ENCODE measurements at places on chromosomes 13 and 19.

- no peak overlapping the region for H3K27ac ChIP-seq
- DNase-seq = no peak
- H3K4me1 ChIP-seq = no peaks in the 10 kb centered on the region
Measured at GRCh38 chr13:44498502-44498901, 77.6 kb downstream of the TSC22D1 start.

GRCh38 chr13:49749848-49750247 lies 42.6 kb downstream of the KPNA3 start:
- no peak overlapping the region for H3K4me3 ChIP-seq
- no peaks in the 10 kb centered on the region for H3K27me3 ChIP-seq
- no peak for DNase-seq
- no peaks in the 10 kb centered on the region for H3K36me3 ChIP-seq
- H3K4me1 ChIP-seq = no peaks in the 10 kb centered on the region

GRCh38 chr13:25232937-25233515 lies 54.3 kb downstream of the MTMR6 start:
- H3K27me3 ChIP-seq = no peaks in the 10 kb centered on the region
- no peaks in the 10 kb centered on the region for H3K36me3 ChIP-seq
- H3K4me1 ChIP-seq = no peaks in the 10 kb centered on the region
- no peak for DNase-seq
- H3K27ac ChIP-seq = no peak overlapping the region

DNA sequence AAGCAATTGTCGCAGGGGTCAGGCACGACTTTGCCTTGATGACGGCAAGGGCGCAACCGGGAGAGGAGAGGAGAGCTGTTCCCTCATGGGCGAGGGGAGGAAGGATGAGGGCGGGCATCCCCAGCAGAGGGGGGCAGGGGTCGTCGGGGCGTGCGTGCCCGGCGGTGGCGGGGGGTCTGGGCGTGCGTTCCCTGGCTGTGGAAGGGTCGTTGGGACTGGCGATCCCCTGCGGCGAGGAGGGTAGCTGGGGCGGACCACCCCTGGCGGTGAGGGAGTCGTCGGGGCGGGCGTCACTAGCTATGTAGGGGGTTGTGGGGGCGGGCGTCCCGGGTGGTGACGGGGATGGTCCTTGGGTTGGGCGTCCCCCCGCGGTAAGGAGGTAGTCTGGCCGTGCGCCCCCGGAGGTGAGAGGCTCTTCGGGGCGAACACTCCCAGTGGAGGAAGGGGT lies 1.7 kb downstream of the COMP start:
- no peaks in the 10 kb centered on the region for H3K36me3 ChIP-seq
- H3K4me1 ChIP-seq = peaks cover 51% of the 10 kb centered on the region
- H3K27ac ChIP-seq = no peak overlapping the region
- peaks cover 15% of the 10 kb centered on the region for H3K27me3 ChIP-seq
- no peak for DNase-seq
- H3K4me3 ChIP-seq = peak overlapping the region; percentile 25

DNA sequence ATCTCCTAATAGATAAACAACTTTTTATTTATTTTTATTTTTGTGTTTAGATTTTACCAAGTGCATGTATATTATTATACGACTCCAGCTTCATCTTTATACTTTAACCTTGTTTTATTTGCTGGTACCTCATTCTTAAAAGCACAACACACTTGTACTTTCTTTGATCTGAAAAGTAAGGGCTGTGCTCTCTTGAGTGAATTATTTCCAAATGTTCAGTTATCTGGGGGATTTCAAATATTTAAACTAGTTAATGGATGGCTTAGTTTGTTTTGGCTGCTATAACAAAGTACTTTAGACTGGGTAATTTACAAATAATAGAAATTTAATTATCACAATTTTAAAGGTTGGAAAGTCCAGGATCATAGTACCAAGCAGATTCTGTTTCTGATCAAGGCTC lies 1148.2 kb upstream of the PCDH9 start:
- no peak overlapping the region for H3K4me3 ChIP-seq
- H3K4me1 ChIP-seq = no peaks in the 10 kb centered on the region
- no peak overlapping the region for H3K27ac ChIP-seq
- H3K36me3 ChIP-seq = no peaks in the 10 kb centered on the region

DNA sequence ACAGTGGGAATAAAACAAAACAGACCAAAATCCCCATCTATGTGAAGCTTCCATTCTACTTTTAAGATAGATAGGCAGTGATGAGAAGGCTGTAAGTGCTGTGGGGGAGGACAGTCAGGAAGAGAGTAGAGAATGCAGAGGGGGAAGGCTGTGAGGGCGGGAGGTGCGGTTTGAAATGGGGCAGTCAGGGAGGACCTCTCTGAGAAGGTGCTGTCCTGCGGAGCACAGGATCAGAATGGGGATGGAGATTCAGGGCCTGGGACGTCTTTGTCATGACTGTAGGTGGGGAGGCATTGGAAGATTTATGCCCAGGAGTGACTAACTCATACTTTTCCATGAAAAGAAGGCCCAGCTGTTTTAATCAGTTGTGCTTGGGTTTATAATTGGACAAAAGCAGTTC lies 3.9 kb upstream of the GPR183 start:
- H3K36me3 ChIP-seq = no peaks in the 10 kb centered on the region
- H3K4me3 ChIP-seq = no peak overlapping the region
- peaks cover 39% of the 10 kb centered on the region for H3K4me1 ChIP-seq

Data from vagina (tissue), 2 donors.